Immature natural killer cell (primary cell): ENCODE measurements at places on chromosomes 6 and 20. TPM values are rescaled to one million over a fixed set of nuclear protein-coding genes. Genes with fewer than 3 reads are reported as not detected.
A peak's percentile ranks its signal among the peaks of the same experiment; 100 is the strongest.

DNA sequence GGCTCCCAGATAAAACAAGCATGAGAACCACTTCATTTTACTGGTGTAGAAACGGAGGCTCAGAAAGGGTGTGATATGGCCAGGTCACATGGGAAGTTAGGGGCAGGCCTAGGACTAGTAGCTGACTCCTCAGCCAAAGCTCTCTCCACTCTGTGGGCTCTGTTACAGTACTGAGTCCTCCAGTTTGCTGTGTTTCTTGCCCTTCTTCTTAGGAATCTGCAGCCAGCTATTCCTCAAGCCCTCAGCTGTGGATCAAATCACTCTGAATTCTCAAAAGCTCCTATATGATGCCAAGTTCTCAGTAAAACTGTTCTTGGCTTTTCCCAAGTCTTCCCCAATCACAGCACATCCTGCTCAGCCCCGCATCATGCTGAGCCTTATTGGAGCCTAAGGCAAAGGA, 42.5 kb upstream of the ADGRF1 start:
- no peak for DNase-seq

GRCh38 chr6:148392671-148393070, 50.0 kb downstream of the SASH1 start:
- DNase-seq = no peak

DNA sequence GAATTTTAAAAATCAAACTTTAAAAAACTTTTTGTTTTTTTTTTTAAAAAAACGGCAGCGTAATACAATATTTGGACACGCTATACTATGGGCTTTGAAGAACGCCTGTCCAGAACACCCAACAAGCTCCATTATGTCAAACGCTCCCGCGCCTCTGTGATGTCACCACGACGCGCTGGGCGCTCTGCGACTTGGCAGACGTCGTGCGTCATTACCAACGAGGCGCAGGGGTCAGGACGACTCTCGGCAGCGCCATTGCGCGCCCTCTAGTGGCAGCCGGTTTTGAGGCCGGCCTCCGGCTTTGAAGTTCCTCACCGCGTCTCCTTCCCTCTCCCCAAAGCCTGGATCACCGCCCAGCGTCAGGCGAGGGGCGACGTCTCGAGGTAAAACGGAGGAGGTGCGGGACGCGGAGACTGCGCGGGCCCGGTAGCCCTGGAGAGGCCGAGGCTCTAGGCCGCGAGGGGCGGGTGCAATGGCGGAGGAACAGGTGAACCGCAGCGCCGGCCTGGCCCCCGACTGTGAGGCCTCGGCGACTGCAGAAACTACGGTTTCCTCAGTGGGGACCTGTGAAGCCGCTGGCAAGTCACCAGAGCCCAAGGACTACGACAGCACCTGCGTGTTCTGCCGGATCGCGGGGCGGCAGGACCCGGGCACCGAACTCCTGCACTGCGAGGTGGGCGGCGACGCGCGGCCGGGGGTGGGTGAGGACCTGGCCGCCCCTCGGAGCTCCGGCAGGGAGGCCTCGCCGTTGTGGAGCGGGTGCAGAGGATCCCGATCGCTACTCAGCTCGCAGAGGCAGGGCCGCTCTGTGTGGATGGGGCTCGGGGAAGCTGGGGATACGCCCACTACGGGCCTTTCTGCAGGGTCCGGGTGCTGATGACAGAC, at the start of gene HINT3:
HINT3 (plus strand) TSS at position 265 of the 885 bp plus-strand sequence; CDS start at position 473, 208 bp downstream.
- peak; percentile 96 for DNase-seq

DNA sequence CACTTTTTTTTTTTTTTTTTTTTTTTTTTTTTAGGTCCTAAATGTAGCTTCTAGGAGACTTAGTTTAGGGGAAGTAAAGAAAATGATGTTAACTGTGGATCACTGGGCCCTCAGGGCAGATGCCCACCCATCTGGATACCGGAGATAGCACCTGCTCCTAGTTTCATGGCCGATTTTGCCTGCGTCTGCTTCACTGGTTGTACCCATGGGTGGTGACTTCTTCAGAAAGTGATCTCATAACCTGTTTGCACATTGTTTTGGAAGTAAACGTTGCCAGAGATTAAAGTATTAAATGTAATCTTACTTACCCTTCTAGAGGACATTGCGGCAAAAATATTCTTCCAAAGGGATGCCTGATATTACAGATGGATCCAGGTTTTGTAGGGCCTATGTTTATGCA, 79.8 kb upstream of the SGK1 start:
- DNase-seq = no peak

- no peak for DNase-seq
Observed at GRCh38 chr6:158018041-158018771, 36.5 kb downstream of the SYNJ2 start.

DNA sequence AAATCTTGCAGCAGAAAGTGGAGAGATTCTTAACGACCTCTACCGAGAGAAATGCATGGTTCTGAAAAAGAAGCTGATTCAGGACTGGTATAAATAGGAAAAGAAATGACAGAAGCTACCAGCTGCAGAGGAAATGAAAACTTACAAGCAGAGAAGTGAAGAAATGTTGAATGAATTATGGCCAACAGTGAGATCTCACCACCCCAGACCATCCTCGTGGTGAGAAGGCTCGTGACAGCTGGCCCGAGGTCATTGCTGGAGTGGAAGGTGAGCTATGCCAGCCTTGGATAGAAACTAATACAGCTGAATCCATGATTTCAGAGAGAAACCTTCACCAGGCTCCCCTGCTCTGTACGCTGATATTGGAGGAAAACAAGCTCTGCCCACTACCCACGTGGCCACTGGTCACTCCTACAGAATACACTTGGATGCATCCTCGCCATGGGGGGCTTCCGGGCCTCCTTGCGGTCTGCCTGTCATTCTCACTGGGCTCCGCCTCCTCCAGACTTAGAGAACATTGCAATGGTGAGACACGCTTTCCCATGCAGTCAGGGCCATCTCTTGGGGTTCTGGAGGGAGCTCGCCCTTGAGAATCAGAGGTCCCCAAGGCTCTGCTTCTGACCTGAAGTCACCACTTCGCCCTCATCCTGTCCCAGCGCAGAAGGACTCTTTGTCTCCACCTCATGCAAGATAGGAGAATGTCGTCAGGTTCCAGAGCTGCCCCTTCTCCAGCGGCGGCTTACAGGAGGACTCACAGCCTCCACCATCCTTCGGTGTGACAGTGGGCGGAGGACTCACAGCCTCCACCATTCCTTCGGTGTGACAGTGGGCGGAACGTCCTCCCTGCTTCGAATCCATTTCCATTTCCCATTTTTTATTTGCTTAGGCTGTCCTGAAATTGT, 10.6 kb upstream of the TUBB2B start:
- DNase-seq = no peak

DNA sequence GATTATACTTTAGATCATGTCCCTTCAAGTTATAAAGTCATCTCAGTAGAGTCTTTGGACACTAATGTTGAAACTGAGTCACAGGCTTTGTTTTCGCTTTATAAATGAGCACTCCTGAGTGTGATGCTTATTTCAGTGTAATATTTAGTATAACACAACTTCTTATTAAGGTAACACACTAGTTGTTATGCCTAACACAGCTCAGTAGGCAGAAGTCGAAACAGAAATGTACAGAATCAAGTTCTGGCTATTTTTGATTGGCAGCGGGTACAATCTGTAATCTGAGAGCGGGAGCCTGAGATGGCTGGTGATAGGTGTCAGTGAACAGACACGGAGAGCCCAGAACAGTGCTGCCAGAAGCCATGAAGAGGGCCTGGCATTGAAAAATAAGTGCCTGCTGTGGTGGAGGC, 11.4 kb downstream of the HECA start:
- no peak for DNase-seq

- no peak for DNase-seq
Observed at GRCh38 chr20:63572788-63573646, 1.0 kb downstream of the HELZ2 start.

GRCh38 chr20:25544734-25545133, 40.6 kb downstream of the NINL start:
- DNase-seq = no peak

- no peak for DNase-seq
Observed at GRCh38 chr20:17614176-17614811, 44.4 kb downstream of the DSTN start.

DNA sequence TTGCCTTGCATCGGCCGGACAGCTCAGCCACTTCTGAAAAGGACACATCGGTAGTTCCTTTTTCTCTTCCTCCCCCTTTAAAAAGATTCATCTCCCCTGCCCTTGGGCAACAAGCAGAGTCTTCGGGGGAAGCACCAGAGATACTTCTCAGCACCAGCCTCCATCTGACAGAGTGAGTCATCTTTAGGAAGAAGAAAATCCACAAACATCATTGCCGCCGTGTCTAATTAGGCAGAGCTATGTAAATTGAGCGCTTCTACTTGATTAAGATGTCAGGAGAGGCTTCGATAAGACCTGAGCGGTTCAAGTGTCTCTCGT, 186.4 kb downstream of the TAF4 start:
- no peak for DNase-seq

GRCh38 chr20:40286975-40287531, 402.0 kb downstream of the MAFB start:
- no peak for DNase-seq

DNA sequence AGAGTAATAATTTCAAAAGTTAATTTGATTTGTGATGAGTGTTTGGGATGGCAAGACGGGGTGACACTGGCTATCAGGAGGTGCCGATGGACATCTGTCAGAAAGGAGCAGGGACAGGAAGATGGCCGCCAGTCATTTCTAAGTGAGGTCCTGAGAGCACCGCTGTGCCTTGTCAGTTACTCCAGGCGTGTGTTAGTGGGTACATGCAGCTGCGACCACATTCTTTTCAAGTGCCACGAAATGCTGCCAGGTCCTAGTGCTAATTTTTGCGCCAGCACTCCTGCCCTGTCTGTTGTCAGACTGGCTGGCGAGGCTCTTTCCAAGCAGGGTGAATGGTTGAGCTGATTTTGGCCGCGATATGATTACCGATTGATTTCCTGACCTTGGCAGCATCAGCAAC, 64.6 kb upstream of the INSM1 start:
- no peak for DNase-seq

- DNase-seq = no peak
Observed at GRCh38 chr6:52985228-52985627, 9.9 kb downstream of the GSTA4 start.

- no peak for DNase-seq
Observed at GRCh38 chr20:33477386-33478234, 12.3 kb upstream of the CBFA2T2 start.

DNA sequence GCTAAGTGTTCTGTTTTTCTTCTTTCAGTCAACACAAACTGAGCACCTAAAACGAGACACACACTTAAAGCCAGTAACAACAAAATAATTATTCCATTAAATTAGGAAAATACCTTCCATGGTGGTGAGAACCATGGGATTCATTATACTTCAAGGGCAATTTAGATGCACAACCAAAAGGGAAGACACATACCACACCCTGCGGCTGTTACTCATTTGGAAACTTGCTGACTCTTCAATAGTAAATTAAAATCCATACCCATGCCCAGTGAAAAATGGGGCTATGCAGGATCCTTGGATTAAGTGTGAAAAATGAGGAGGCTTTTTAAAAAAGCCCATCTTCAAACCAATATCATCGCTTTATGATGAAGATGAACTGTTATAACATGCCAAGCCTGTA, 142.7 kb downstream of the GJA10 start:
- DNase-seq = no peak

DNA sequence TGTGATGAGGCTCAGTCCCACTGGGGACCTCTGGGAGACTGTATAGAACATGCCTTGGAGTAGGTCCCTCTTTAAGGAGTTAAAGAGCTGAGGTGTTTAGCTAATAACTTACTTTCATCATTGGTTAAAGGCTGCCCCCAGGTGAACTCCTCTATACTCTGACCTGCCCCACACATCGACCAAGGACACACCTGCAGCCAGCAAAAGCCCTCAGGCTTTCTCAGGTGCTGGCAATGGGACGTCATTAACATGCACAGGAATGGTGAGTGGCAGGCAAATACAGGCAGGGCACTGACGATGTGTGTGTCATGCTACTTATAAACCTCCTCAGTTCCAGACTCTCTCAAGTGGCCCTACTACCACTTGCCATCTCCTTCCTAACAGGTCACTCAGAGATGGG, 366.4 kb downstream of the KIF16B start:
- DNase-seq = no peak

DNA sequence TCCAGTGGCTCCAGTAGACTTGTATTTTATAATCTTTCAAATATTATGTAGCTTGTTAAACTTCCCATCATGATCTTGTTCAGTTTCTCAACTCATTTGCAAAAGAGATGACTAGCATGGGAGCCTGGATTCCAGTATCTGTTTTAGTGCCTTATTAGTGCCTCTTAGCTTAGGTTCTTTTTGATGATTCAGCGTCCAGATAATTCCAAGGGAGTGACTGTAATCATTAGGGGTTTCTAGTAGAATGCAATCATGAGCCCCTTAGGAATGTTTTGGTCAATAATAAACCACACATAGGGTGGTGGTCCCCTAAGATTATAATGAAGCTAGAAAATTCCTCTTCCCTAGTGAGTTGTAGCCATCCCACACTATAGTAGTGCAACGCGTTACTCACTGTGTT, 7.0 kb downstream of the CD2AP start:
- no peak for DNase-seq

DNA sequence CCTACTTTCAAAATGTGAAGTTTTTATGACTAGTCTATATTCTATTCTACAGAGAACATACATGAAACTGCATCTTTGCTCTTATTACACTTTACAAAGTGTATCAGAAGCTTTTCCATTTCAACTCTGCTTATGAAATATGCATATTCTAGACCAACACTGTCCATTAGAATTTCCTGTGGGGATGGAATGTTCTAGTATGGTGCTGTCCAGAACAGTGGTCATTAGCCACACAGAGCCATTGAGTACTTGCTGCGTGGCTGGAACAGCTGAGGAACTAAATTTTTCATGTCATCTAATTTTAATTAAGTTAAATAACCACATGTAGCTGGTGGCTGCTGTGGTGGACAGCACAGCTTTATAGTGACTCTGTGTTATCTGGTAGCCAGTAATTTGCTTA, 105.9 kb upstream of the PDE10A start:
- DNase-seq = no peak

- DNase-seq = no peak
Observed at GRCh38 chr20:15890407-15890982, 682.8 kb downstream of the KIF16B start.

The PLAGL2 gene
- polyA plus RNA-seq = 1.6 TPM

The GJA1 gene
- not detected for polyA plus RNA-seq

The MYT1 gene
- not detected for polyA plus RNA-seq

The BIRC7 gene
- polyA plus RNA-seq = not detected

The CYP39A1 gene
- not detected for polyA plus RNA-seq

The PRSS35 gene
- 0.16 TPM for polyA plus RNA-seq

The MACROD2 gene
- polyA plus RNA-seq = not detected

The KLC4 gene
- 9.1 TPM for polyA plus RNA-seq

The EEF1A1 gene
- polyA plus RNA-seq = 5,498 TPM

The HLA-DMA gene
- 39.2 TPM for polyA plus RNA-seq

The THBD gene
- polyA plus RNA-seq = 0.96 TPM

The CST4 gene
- not detected for polyA plus RNA-seq

The CALHM4 gene
- polyA plus RNA-seq = not detected

The GJA10 gene
- polyA plus RNA-seq = not detected
